ENCODE measurements at places on chromosomes 4 and X. TPM values are rescaled to one million over a fixed set of nuclear protein-coding genes. Genes with fewer than 3 reads are reported as not detected.
A peak's percentile ranks its signal among the peaks of the same experiment; 100 is the strongest.

Gene PAGE5
- not detected for polyA plus RNA-seq

DNA sequence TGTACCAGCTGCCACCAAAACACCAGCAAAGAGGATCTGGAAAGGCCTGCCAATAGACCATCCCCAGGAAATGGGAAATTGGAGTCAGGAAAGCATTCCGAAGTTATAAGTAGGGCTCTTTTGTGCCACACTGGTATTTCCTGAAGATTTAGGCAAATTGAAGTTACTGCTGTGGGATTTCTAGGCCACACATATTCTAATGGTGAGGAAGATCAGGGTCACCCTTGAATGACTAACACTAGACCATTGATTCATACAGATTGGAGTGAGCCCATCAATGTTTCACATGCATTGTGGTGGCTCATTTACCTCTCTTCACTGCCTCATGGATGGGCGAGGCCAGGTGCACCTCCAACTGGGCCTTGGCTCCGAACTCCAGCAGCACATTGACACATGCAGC is 22.6 kb downstream of the ASB11 start:
- H3K27ac ChIP-seq = no peak overlapping the region
- no peak for DNase-seq
- H3K27me3 ChIP-seq = no peaks in the 10 kb centered on the region
- H3K36me3 ChIP-seq = no peaks in the 10 kb centered on the region

DNA sequence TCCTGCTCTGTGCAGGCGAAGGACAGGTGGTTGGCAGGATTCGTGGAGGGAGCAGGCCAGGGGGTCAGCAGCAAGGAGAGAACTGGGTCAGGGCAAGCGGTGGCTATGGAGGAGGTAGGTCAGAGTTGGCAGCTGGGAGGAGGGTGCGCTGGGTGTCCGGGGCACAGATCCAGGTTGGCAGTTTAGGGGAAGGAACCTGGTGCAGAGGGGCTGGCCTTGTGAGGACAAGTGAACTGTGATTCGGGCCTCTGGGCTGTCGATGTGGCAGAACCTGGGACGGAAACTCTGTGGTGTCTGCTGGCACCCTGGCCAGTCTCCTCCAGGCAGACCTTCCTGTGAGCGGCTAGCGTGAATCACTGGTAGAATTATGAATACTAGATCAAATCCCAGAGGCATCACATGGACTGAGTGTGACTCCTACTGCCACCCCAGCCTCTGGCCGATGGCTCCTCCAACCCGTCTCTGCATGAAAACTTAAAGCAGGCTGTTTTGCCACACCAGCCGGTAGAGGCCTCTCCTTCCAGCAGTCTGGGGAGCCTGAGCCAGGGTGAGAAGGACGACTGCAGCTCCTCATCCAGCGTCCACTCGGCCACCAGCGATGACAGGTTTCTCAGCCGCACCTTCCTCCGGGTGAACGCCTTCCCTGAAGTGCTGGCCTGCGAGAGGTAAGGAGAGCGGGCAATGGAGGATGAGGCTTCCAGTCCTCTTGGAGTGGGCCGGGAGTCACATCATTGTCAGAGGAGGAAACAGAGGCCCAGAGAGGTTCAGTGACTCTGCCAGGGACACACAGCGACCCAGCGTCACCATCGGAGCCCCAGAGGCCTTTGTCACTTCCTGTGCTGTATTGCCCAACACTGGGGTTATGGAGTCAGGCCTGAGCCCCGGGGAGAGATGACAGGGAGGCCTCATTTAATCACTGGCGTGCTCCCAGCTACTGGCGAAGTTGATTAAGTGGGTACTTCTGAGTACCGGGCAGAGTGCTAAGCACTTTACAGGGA is 20.3 kb downstream of the EVC start:
- no peaks in the 10 kb centered on the region for H3K4me1 ChIP-seq
- H3K27me3 ChIP-seq = no peaks in the 10 kb centered on the region
- no peak overlapping the region for H3K4me3 ChIP-seq
- H3K27ac ChIP-seq = no peak overlapping the region

- H3K36me3 ChIP-seq = no peaks in the 10 kb centered on the region
- H3K27ac ChIP-seq = no peak overlapping the region
- peaks cover 64% of the 10 kb centered on the region for H3K27me3 ChIP-seq
These were observed 1.2 kb downstream of the NPNT start for GRCh38 chr4:105896461-105896942.

Gene P2RY10
- 236 TPM for polyA plus RNA-seq

DNA sequence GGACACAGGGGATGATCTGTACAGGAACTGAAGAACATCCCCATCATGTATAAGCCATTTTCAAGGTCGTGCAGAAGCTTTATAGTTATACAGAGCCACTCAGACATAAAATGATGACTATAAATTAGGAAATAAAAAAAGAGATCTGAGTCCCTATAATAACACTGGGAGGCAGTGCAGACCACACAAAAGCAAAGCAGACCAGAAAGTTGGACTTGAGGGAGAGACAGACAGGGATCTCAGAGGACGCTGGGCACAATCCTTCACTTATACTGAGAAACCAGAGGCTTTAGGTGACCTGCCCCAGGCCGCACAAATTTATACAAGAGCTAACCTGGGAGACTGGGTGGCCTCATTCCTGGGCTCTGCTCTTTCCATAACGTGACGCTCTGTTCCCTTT is 70.5 kb downstream of the HADH start:
- H3K27me3 ChIP-seq = no peaks in the 10 kb centered on the region
- H3K36me3 ChIP-seq = no peaks in the 10 kb centered on the region
- H3K4me3 ChIP-seq = no peak overlapping the region
- H3K4me1 ChIP-seq = no peaks in the 10 kb centered on the region
- DNase-seq = no peak

DNA sequence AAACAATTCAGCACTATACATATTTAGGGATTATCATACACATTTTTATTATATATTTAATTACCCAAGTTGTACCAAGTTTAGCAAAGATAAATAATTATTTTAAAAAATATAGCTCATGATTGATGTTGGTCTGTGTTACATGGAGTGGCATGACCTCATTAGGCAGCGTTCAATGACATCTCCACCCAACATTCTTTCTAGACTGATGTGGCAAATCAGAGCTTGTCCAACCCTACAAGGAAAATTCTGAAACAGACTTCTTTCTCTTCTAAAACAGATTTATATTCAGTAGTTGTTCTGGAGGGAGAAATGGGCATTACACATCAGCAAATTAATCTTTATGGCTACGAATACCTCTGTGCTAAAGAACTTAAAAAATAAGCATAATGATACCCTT is 189.7 kb downstream of the PDGFC start:
- H3K27ac ChIP-seq = no peak overlapping the region
- no peak overlapping the region for H3K4me3 ChIP-seq
- no peaks in the 10 kb centered on the region for H3K4me1 ChIP-seq
- H3K27me3 ChIP-seq = no peaks in the 10 kb centered on the region
- no peaks in the 10 kb centered on the region for H3K36me3 ChIP-seq

DNA sequence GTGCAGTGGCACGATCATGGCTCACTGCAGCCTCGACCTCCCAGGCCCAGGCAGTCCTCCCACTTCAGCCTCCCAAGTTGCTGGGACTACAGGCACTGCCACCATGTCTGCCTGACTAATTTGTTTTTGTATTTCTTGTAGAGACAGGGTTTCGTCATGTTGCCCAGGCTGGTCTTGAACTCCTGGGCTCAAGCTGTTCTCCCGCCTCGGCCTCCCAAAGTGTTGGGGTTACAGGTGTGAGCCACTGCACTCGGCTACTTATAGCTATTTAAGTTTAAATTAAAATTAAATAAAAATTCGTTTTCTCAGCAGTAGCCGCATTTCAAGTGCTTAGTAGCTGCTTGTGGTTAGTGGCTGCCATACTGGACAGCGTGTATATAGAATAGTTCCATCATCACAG is 3.5 kb downstream of the SMAD1 start:
- peaks cover 28% of the 10 kb centered on the region for H3K27me3 ChIP-seq
- H3K36me3 ChIP-seq = no peaks in the 10 kb centered on the region
- H3K4me3 ChIP-seq = no peak overlapping the region
- DNase-seq = no peak
- H3K27ac ChIP-seq = no peak overlapping the region

DNA sequence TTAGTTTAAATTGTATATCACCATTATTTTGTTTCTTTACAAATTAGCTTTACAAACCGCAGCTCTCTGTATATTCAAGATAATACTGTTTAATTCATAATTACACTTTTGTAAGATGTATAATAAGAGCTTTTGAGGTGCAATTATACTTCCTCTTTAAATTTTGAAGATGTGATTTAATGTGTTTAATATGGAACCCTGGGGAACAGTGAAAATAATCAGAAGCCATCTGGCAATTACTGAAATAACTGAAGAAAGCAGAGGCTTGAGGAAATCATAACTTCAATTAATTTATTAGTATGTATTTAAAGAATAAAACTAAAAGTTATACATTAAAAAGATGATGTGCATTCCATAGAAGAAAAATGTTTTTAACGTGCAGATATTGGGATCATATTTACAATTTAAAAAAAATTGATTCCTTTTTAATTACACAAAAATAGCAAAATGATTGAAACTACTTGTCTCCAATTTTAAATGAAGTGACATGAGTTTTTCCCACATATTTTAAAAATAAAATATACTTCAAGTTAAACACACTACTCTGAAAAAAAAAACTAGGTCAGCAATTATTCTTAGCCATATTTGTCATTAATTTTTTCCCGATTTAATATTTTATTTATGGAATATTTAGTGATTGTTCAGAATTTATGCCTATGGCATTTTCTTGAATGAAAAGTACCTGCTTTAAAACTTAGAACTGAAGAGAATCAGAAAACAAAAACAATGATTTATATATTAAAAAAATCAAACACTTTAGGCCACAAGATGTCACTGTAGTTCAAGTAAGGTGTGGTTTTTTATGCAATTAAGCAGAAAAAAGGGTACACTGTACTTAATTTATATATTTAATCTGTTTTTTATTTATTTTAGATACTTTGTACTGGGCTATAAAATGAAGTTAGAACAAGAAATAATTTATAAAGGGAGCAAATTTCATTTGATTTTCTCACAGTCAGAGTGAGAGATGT is 942.7 kb upstream of the NDST4 start:
- no peaks in the 10 kb centered on the region for H3K36me3 ChIP-seq
- H3K4me3 ChIP-seq = no peak overlapping the region
- H3K27ac ChIP-seq = no peak overlapping the region
- DNase-seq = no peak
- H3K4me1 ChIP-seq = no peaks in the 10 kb centered on the region
- H3K27me3 ChIP-seq = no peaks in the 10 kb centered on the region

DNA sequence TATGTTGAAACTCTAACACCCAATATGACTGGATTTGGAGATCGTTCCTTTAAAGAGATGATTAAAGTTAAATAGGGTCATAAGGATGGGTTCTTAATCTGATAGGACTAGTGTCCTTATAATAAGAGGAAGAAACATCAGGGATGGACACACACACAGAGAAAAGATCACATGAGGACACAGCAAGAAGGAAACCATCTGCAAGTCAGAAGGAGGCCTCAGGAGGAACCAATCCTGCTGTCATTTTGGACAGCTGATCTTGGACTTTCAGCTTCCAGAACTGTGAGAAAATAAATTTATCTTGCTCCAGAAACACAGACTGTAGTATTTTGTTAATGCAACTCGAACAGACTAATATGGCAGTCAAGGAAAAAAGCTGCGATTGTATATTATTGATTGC is 631.5 kb downstream of the PCDH7 start:
- no peak overlapping the region for H3K4me3 ChIP-seq
- no peaks in the 10 kb centered on the region for H3K36me3 ChIP-seq

DNA sequence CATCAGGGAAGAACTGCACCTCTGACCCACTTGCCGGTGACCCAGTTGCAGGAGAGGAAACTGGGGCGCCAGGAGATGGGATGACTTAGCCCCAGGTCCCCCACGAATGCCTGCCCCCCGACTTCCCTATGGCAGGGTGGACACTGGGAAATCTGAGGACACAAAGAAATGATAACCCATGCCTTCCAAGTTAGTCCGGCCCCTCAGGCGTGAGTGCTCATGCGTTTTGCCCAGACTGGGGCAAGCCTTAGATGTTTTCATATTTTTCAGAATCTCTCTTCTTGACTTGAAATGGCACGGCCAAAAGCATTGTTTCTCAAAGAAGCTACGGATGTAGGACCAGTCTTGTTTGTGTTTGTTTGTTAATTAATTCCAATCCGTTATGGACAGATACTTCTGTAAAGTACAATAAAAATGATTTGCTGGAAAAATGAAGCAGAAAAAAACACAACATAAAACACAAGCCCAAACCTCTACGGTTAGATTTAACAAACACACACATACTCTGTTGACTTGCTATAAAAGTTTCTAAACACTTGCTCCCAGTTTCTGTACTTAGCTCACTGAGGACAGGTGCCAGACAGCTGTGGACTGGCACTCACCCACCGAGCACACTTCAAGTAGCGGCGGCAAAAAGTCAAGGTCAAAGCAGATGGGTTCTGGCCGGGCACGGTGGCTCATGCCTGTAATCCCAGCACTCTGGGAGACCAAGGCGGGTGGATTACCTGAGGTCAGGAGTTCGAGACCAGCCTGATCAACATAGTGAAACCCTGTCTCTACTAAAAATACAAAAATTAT is 341.5 kb downstream of the BCOR start:
- H3K4me1 ChIP-seq = no peaks in the 10 kb centered on the region
- no peaks in the 10 kb centered on the region for H3K36me3 ChIP-seq
- no peak for DNase-seq
- H3K4me3 ChIP-seq = no peak overlapping the region
- H3K27ac ChIP-seq = peak overlapping the region; percentile 26
- H3K27me3 ChIP-seq = no peaks in the 10 kb centered on the region

Gene GPRIN3
- polyA plus RNA-seq = not detected

Gene TRAM1L1
- not detected for polyA plus RNA-seq

- no peaks in the 10 kb centered on the region for H3K4me1 ChIP-seq
- H3K36me3 ChIP-seq = no peaks in the 10 kb centered on the region
- no peak overlapping the region for H3K27ac ChIP-seq
These were observed 197.7 kb downstream of the SPATA18 start for GRCh38 chr4:52248820-52249219.

Gene RIBC1
- 0.57 TPM for polyA plus RNA-seq

- H3K4me3 ChIP-seq = no peak overlapping the region
- no peak for DNase-seq
- no peaks in the 10 kb centered on the region for H3K4me1 ChIP-seq
- H3K27me3 ChIP-seq = no peaks in the 10 kb centered on the region
These were observed 26.4 kb downstream of the GRIA2 start for GRCh38 chr4:157246964-157247363.

- no peaks in the 10 kb centered on the region for H3K4me1 ChIP-seq
- no peak overlapping the region for H3K4me3 ChIP-seq
- DNase-seq = no peak
- no peaks in the 10 kb centered on the region for H3K27me3 ChIP-seq
These were observed 628.6 kb downstream of the DMD start for GRCh38 chrX:32582729-32583128.

- H3K27ac ChIP-seq = peak overlapping the region; percentile 98
- peak overlapping the region; percentile 87 for H3K4me3 ChIP-seq
- H3K27me3 ChIP-seq = no peaks in the 10 kb centered on the region
- H3K4me1 ChIP-seq = peaks cover 18% of the 10 kb centered on the region
These were observed 622.1 kb downstream of the SPRY1 start for GRCh38 chr4:124018383-124019317.

DNA sequence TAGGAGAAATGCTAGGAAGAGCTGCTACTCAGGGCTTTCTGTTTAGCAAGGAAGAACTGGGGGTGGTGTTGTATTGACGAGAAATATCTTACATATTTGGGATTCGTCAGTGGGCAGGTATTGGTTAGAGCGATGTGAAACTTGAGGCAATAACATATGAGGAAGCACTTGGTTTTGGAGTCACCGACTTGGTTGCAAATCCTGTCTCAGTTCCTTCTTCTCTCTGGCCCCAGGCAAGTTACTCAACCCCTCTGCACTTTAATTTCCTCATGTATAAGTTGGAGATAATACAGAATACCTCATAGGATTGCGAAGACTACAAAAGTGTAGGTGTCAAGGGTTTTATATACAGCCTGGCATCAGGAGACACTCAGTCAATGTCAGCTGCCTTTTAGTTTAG is 34.1 kb downstream of the GPAT3 start:
- DNase-seq = peak; percentile 42
- H3K36me3 ChIP-seq = no peaks in the 10 kb centered on the region
- H3K27me3 ChIP-seq = no peaks in the 10 kb centered on the region
- peaks cover 16% of the 10 kb centered on the region for H3K4me1 ChIP-seq
- no peak overlapping the region for H3K27ac ChIP-seq
- H3K4me3 ChIP-seq = no peak overlapping the region
